ENCODE measurements at places on chromosomes 7 and 10.
A peak's percentile ranks its signal among the peaks of the same experiment; 100 is the strongest.

DNA sequence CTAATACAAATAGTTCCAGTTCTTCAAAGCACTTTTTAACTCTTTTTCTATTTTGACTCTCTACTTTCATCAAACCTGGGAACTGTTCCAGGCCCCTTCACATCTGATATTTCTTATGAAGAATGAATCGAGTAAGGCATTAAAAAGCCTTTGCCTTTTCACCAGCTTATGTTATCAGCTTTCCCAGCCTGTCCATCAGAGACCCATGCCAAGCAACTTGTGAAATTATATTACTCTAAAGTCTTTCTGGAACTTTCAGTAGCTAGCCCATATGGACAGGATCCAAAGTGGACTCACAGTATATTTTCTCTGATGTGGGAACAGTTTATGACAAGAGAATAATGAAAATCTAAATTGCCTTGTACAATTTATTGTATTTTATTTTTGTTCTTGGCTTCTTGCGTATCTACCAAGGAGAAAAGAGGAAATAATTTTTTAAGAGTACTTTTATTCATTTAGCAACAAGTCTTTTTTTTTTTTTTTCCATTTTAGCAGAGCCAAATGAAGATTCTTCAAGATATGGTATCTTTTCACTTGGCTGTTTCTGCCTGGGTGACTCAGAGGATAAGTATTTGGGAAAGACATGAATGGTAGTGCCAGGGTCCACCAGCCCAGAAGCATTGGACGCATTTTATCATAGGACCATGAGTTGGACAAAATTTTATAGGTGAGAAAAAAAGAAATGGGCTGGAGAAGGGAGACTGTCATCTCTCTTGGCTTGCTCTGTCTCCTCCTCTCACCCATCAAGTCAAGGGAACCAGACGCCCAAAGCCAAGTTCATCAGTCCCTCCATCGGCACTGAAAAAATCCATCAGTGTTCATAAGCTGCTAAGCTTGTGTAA is 195.8 kb upstream of the NEBL start:
- DNase-seq, result no peak

- no peak for DNase-seq
Measured at GRCh38 chr10:99555371-99555770, 22.6 kb downstream of the NKX2-3 start.

DNA sequence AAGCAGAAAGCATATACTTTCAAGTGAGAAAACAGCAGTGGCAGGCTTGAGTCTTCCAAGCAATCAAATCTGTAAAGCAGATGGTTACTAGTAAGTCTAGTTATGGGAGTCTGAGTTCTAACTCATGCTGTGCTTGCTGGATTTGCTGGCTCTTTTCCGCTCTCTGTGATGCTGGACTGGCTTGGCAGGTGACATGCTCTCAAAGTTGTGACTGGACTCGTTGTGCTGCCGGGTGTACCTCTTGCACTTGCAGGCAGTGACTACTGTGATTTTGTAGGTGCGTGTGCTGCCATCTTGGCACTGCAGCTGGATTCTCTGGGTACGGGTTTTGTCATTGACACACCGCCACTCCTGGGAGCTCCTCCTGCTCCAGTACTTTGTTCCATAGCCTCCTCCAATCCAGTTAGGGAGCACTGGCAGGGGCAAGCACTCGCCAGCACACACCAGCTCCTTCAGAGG is 3.1 kb downstream of the SOSTDC1 start:
- no peak for DNase-seq

DNA sequence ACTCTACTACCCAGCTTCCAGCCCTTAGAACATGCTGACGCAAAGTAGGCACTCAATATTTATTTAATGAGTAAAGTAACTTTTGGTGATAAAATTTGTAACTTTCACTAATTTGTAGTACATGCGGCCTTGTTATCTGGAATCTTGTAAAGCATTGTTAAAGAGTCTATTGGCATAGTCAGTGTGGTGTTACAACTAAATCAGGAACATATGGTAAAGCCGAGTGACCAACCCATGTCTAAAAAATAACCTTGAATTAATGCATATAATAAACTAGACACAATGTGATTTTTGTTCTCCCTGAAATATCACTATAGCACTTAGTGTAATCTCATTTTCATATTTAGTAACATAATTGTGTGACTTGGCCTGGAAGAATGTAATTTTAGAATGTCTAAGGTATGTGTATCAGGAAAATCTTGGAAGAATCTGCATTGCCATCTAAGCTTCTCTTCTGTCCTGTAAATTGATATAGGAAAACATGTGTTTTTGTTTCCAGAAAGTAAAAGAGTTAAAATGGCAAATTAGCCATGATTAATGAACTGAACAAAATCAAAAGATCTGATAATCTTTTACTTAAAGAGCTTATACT is 256.7 kb upstream of the GNAI1 start:
- no peak for DNase-seq

- no peak for DNase-seq
Measured at GRCh38 chr10:79147796-79148451, 79.2 kb downstream of the ZMIZ1 start.

DNA sequence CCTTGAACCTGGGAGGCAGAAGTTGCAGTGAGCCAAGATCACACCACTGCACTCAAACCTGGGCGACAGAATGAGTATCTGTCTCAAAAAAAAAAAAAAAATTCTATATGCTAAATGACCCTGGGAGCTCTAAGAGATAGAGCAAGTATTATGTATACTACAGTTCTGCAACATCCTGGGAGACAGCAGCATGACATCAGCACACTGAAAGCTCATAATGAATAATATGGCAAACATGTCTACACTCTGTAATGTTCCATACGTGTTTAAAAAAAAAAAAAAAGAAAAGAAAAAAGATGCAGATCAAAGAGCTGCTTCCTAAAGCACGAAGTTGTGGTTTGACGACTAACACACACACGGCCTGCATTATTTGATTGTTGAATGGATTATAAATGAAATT is 72.5 kb downstream of the CUL2 start:
- DNase-seq, result no peak

- no peak for DNase-seq
Measured at GRCh38 chr7:99707096-99707495, 27.3 kb upstream of the CYP3A5 start.

DNA sequence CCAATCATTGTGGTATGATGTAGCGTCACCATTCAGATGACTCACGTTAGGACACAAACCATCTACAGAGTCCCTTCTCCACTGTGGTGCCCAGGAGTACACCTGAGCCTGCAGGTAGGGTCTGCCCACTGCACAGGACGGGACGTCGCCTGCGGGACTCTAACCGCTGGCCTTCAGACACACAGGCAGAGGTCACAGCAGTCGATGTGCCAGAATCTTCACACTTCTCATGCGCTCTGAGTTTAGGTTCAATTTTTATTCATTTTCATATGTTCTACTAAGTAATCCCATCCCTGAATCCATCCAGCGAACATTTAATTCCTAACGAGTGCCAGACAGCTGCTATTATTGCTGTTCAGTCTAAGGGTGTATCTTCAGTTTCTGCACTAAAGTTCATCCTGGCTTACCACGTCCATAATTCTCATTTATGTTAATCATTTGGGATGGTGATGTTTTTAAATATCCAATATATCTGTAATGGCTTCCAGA is 73.3 kb downstream of the CXCL12 start:
- DNase-seq, result no peak

- no peak for DNase-seq
Measured at GRCh38 chr7:123579416-123579815, 21.8 kb upstream of the NDUFA5 start.

DNA sequence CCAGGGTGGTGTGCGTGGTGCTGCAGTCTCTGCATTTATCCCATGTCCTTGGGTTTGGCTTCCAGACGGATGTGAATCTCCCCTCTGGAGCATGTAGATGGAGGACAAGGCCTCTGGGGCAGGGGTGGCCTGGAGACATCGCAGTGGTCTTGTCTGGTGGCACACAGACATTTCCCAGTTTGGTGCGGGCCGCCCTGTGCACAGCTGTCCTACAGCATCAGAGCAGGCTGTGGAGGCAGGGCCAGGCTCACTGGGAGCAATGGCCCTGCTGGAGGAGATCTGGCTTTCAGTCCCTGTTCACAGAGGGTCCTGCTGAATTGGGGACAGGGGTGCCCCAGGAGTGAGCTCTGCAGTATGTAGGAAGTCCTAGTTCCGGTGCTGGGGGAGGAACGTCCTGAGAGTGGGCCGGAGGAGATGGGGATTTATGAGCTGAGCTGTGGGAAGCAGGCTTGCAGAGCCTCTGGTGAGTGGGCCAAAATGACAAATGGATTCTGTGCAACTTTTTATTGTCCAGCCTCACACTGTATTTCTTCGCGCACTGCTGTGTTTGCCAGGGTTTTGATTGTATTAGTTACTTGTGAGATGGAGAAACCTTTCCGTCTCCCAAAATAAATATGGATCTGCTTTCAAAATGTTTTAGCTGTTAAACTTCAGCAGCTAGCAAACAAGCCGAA is 40.3 kb downstream of the MGMT start:
- DNase-seq, result peak; percentile 23

- DNase-seq, result no peak
Measured at GRCh38 chr10:16155834-16156233, 281.0 kb upstream of the PTER start.

DNA sequence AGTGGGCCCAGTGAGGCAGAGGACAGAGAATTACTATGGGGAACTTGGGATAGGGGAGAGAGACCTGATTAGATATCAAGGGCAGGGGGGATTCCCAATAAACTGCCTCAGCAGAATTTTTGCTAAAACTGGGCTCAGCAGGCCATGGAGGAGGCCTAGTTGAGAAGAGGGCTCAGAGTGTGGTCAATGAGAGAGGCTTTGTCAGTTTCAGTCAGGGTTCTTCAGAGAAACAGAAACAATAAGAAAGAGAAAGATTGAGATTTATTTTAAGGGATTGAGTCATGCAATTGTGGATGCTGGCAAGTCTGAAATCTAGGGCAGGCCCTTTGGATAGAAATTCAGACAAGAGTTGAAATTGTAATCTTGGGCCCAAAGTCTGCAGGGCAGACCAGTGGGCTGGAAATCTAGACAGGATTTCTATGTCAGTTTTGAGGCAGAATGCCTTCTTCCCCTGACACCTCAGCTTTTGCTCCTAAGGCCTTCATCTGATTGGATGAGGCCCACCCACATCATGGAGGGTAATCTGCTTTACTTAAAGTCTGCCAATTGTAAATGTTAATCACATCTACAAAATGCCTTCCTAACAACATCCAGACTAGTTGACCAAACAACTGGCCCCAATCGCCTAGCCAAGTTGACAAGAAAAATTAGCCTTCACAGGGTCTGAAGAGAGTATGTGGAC is 33.5 kb upstream of the CCSER2 start:
- DNase-seq, result no peak

DNA sequence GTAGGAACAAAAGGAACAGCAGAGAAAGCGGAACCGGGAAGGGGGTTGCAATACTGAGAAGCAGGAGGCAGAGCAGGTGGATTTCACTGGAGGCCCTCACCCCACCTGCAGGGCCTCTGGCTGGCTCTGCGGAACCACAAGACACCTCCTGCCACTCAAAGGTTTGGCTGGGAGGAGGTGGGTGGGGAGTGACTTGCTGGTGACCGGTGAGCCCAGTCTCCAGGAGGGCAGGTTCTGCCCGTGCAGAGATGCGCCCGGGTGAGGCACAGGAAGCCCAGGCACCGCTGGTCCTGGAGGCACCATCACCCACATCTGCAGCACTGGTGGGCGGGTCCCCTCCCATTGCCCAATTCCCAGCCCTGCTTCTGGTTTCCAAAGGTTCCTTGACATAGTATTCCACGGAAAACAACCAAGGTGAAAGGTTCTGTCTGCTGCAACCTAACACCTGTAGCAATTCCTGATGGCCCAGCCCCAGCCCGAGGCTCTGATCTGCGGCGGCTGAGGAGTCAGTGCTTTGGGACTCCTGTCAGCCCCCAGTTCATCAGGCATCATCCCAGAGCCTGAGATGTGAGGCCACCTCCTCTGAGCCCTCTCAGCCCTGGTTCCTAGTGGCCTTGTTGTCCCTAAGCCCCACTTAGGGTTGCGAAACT is 64.4 kb downstream of the CALML3 start:
- no peak for DNase-seq

- no peak for DNase-seq
Measured at GRCh38 chr10:130894471-130894870, 417.1 kb downstream of the TCERG1L start.

GRCh38 chr10:92420546-92421275 is 129.7 kb downstream of the MARCHF5 start:
- DNase-seq, result no peak

DNA sequence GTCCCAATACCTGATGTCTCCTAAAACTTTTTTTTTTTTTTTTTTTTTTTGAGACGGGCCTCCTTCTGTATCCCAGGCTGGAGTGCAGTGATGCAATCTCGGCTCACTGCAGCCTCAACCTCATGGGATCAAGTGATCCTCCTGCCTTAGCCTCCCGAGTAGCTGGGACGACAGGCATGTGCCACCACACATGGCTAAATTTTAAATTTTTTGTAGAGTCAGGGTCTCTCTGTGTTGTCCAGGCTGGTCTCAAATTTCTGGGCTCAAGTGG is 28.4 kb downstream of the GTF2IRD1 start:
- DNase-seq, result no peak

DNA sequence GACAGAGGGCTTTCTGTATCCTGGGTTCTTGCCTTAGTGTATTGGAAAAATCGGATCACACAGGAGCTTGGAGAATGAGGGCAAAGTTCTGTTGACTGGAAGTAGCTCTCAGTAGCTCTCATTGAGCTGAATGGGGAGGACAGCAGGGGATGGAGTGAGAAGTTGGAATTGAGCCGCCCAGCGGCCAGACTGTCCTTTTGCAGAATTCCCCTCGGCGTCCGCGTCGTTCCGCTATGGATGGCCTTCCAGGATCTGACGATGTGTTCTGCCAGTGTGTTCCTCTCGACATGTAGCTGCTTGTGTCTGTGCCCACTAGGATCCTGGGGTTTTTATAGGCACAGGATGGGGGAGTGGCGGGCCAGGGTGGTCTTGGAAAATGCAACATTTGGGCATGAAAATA is 351.8 kb upstream of the SEMA3A start:
- no peak for DNase-seq

DNA sequence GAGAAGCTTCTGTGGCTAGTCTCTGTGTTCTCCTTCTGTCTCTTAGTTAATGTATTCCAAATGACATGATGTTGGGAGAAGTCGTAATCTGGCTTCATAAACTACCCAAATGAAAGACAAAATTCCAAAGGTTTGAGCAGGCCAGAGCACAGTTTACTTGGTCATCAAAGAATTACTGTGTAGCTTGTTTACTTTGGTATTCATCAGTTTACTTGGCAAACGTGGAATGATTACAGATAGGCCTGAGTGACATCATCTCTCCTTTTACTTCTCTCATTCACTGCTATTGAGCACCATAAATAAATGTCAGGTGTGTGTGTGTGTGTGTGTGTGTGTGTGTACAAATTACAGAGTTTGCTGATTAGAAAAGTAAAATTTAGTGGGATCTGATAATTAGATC is 327.3 kb downstream of the PHTF2 start:
- no peak for DNase-seq

- no peak for DNase-seq
Measured at GRCh38 chr10:95289003-95289920, 1.5 kb downstream of the PDLIM1 start.

- no peak for DNase-seq
Measured at GRCh38 chr7:158277219-158278141, 310.1 kb downstream of the PTPRN2 start.

Measured in stomach (tissue), 19 donors.